ENCODE measurements at places on chromosomes 5 and 9.
A peak's percentile ranks its signal among the peaks of the same experiment; 100 is the strongest.

DNA sequence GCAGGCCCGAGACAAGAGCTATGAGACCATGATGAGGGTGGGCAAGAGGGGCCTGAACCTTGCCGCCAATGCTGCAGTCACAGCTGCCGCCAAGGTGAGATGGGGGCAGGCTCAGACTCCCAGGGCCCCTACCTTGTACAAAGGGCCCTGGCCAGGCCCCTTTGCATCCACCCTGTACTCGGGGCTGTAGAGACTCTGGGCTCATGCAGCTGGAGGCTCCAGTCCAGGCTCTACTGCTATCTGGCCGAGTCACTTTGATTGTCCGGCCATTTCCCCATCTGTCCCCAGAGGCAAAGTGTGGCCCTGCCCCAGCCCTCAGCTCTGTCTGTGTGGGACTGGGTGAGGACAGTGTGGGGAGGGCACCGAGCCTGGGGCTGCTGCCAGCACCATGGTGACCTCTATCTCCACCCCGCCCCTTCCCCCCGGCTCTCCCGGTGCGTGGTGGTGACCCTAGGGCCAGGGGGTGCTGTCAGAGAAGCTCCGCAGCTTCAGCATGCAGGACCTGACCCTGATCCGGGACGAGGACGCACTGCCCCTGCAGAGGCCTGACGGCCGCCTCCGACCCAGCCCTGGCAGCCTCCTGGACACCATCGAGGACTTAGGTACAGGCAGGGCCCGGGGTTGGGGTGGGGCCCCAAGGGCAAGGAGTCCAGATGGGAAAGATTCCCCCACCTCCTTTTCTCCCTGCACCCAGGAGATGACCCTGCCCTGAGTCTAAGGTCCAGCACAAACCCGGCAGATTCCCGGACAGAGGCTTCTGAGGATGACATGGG lies 6.1 kb downstream of the REEP2 start:
- no peak for DNase-seq

- peak; percentile 30 for DNase-seq
These were observed 26.4 kb upstream of the ARHGAP26 start for GRCh38 chr5:142743592-142744441.

DNA sequence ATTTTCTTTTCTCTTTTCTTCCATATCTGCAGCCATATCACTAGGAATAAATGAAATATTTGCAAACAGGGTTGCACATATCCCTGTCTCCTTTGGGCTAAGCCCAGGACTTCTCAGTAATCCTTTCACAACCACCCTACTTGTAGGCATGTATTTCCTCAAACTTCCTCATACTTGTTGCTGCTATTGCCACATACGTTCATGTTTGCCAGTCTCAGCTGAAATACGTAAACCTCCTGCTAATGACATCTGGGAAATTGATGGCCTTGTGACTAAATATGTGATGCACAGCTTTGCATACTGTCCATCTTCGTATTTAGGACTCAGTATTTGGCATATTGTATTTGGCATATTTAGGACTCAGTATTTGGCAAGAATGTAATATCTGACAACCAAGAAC lies 224.6 kb downstream of the PLK2 start:
- peak; percentile 92 for DNase-seq

DNA sequence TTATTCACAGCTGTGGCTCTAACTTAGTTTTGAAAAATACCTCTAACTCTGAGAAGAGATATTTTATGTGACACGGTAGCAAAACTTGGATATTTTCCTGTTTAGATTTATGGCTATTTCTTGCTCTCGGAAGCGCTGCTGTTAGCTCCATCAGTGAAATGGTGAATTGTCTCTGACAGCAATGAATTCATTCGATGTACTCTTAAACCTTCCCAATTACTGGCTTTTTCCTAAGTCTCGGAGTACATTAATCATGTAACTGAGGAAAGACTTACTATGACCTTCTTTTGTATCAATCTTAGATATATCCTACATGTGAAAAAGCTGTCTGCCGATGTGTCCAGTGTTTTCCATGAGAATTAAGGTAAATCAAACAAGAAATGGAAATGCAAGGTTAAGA lies 613.0 kb downstream of the KIF4B start:
- no peak for DNase-seq

DNA sequence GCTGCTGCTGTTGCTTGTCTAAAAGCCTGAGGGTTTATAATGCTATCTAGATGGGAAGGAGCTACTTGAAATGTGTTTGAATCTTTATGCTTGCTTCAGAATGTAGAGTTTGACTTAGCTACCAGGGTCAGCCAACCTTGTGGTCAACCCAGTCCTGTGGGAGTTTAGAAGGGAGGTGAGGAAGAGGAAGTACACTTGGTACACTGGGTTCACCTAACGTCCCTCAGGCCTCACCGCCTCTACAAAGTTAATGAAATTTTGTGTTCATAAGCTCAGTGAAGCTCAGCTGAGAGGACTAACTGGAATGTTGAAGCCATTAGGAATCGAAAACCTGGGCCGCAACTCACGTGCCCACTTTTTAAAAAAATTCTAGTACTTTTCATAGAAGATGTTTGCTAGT lies 10.7 kb downstream of the IQGAP2 start:
- no peak for DNase-seq

DNA sequence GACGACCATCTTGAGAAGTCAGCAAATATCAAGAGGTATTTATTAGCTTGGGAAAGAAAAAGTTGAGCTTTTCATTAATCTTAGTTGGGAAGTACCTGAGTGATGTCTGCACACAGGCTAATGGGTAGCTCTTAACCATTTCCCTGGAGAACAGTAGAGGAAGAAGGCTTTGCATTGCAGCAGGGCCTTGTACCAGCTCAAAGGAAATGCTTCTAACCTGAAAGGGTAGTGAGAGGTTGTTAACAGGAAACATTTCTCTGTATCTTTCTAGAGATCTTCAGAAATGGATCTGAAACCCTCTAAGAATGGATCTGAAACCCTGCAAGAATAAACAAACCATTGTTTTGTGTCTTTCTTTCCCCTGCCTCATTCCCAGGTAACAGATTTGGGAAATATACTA lies 393.3 kb downstream of the PLK2 start:
- no peak for DNase-seq

- DNase-seq, result no peak
These were observed 79.9 kb downstream of the ACTL7B start for GRCh38 chr9:108775901-108776306.

DNA sequence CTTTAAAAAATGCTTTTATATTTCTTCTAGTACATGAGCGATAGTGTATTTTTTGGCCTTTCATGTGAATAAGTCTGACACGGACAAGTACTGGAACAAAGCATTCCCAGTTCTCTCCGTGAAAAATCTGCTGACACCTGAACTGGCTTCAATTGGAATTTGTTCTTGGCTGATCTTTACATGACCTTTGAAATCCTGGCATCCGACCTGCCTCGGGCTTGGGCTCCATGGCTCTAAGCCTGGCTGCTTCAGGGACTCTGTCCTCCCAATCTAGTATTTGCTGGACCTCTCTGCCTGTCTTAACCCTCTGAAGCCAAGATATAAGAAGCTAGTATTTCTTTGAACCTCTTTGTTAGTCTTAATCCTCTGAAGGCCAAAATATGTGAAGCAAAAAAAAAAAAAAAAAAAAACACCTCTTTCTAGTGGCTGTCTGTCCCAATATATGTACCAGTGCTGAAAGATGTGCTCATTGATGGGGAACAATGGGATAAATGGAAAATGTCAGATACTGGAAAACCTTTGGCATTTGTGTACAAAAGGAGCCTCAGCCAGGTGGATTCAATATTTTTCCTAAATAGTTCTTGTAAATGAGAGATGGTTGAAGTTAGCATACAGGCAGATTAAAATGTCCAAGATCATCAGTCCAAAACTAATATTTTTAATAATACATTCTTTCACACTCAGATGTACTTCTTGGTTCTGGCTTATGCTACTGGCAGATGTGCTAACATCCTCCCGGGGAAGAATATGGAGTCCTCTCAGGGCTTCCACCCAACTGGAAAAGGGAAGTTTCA lies 470.6 kb downstream of the TUSC1 start:
- no peak for DNase-seq

GRCh38 chr5:139642213-139642612 lies 5.9 kb upstream of the CXXC5 start:
- DNase-seq, result no peak

DNA sequence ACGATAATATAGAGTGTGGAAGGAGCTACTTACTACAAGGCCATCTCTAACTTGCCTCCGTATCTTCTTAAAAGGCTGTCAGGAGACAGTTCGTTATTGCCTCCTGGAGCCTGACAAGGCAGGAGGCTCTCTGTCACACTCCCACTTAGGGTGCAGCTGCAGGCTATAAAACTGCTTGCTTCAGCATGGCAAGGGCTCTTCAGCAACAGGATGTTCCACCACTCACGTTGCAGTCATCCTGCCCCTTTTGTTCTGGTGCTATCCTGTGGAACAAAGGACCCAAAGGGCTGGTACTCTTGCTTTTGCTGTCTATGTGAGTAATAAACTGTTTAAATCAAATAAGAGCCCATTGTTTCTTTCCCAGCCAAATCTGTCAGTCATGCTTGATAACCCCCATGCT lies 508.9 kb downstream of the NTRK2 start:
- no peak for DNase-seq

DNA sequence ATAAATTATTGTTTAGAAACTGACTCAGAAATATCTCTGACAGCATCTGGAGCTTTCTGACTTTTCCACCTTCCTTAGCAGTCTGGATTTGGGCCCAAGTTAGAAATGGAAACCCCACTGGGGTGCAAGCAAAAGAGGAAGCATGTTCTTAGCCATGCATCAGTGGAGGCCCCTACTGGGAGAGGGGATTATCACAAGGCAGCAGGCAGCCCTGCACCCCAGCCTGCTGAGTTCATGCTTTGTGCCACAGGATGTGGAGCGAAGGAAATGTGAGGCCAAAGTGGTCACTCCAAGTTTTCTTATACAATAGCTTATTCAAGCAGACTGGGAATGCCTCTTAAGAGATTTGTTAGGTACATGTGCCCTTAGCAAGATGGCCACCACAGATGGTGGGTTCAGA lies 146.5 kb upstream of the TLX3 start:
- no peak for DNase-seq

- DNase-seq, result no peak
These were observed 57.5 kb upstream of the GNA14 start for GRCh38 chr9:77705636-77706035.

DNA sequence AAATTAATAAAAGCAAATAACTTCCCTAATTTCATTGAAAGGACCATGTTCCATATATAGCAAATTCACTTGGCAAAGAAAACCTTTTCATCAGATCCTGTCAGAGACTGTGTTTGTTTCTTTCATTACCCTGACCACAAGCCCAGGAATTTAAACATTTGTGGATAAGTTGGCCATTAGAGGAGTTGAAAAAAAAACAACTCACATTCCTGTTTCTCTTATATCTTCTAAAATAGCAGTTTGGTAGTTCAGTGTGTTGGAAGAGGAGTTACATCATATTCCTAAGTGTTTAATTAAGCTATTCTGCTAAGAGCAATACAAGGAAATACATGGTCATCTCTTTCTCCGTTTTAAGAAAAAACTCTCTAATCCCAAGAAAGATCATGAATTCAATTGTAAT lies 505.6 kb downstream of the TLE1 start:
- DNase-seq, result no peak

DNA sequence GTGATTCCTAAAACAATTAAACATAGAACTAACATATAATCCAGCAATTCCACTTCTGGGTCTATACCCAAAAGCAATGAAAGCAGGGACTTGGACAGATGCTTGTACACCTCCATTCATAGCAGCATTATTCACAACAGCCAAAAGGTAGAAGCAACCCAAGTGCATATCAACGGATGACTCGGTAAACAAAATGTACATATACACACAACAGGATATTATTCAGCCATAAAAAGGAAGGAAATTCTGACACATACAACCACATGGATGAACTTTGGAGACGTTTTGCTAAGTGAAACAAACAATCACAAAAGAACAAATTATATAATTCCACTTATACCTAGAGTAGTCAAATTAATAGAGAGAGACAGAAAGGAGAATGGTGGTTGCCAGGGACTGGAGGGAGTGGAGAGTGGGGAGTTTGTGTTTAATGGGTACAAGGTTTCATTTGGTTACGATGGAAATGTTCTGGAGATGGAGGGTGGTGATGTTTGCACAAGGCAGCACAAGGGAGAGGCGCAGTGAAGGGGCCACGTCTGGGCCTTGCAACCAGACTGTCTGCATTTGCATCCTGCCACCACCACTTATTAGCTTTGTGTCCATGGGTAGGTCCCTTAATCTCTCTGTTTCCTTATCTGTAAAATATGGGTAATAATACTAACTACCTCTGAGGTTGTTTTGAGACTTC lies 36.3 kb upstream of the RLN1 start:
- DNase-seq, result no peak

- DNase-seq, result no peak
These were observed 6.0 kb downstream of the MRPS2 start for GRCh38 chr9:135506327-135507103.

- no peak for DNase-seq
These were observed 308.6 kb downstream of the TLE1 start for GRCh38 chr9:81380504-81381359.

DNA sequence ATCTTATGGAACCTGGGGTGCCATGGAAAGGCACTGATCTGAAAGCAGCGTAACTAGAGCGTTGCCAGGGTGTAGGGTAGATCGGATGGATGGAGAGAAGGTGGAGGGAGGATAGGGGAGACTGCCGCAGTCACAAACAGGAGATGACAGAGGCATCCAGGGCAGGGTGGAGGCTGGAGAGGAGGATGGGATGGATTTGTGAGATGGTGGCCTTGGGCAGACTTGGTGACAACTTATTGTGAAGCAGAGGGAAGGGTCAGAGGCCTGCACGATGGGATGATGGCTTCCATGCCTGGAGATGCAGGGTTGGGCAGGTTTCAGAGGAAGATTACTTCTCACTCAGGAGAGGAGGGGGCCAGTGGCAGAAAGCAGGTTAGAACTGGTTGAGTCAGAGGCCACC lies 2.4 kb downstream of the GLIPR2 start:
- DNase-seq, result no peak

- DNase-seq, result peak; percentile 26
These were observed 3.1 kb upstream of the IL7R start for GRCh38 chr5:35853631-35854030.

DNA sequence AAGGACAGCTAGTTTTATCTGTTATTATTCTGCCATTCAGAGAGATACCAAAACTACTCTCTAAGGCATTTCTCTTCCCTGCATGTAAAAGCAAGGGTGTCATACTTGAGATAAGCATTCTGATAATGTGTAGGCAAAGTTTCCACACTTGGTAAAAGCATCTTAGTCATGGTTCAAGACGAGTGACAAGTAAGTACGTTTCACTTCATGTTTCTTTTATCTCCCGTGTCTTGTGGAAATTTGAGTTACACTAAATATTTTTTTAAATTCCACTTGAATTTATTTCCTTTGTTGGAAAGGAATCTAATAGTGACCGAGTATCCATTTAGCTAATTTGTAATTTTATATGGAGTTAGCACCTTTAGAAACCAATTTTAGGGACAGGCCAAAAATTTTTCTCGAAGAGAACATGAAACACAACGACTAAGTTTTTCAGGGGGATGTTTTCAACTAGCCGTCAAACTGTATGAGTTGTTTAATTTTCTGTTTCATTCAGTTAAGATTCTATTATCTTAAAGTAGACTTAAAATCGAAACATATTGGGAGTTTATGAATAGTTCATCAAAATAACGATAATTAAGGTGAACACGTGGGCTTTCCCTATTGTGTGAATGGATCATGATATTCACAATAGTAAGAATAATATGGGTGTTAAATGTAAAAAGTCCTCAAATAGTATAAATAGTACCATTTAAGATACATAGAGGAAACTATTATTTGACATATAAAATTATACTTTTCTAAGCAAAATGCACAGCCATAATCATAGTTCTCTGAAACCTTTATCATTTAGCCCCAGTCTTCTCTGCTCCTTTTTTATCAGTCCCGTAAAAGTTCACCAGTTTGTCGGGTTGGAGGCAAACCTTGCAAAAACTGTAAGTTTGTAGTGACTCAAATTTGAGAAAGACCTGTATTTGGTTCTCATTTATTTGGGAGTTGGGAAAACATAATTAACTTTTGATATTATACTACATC lies 1.6 kb downstream of the RFESD start:
- DNase-seq, result no peak
